Fibroblast of skin of left biceps (primary cell): ENCODE measurements at places on chromosomes 1 and 21.

DNA sequence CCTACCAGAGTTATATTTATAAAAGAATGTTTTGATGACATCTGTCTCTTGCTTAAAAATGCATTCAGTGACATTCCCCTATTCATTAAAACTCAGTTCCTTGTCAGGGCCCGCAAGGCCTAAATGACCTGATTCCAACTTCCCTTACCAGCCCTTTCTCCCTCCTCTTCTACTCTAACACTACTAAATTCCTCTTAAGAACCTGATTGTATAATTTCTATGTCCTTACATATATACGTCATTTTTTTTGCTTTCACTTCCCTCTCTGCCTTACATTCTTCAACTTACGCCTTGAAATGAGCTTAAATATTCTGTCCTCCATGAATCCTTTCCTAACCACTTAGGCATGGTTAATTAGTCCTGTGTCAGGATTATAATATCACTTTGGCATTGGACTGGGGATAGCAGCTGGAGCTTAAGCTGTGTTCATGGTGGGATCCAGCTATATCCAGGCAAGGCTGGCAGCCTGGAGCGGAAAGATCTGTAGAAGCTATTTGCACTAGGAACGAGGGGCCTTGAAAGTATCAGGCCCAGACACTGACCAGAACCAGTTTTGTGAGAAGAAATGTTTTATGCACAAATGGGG lies 360.2 kb upstream of the PTBP2 start:
- no peak for DNase-seq

DNA sequence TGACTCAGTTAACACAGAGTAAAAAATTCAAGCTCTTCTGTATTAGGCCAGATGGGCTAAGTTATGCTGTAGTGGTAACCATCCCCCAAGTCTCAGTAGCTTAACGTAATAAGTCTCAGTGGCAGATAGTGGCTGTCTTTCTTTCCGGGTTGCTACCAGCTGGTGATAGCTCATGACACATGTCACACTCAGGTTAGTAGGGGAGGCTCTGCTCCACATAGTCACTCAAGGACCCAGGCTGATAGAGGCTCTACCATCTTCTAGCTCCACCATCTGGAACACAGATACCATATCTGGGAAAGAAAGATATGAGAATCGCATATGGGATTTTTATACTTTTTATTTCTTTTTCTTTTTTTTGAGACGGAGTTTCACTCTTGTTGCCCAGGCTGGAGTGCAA lies 16.2 kb upstream of the MEF2D start:
- DNase-seq: no peak

GRCh38 chr1:219490566-219490965 lies 122.3 kb downstream of the ZC3H11B start:
- no peak for DNase-seq

GRCh38 chr1:226971765-226972164 lies 31.7 kb downstream of the COQ8A start:
- DNase-seq: no peak

DNA sequence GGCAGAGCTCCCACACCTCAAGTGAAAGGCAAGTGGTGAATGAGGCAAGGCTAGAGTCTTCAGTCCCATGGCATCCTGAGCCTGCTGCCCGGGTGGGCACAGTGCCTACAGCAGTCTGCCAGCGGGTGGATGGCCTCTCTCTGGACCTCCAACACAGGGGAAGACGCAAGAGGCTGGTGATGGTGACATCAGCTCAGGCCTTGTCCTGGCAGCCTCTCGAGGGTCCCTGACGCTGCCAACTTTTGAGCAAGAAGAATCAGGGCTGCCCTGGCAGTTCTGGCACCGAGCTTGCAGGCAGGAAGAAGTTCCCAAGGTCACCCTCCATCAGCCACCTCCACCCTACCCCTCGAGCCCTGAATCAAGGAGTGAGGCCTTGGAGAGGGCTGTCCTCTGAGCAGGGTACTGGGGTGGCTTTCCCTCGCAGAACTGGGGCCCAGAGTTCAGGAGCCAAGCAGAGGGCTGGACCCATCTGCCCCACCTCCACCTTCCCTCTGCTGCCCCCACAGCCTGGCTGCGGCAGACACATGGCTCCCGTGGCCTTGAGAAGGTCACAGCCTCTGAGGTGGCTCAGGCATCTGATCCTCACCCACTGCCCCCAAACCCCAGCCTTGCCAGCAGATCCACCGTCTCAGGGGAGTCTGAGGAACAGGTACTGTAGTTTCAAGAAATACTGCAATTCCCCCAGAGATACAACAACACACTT lies 5.8 kb downstream of the RAP1GAP start:
- DNase-seq: no peak

DNA sequence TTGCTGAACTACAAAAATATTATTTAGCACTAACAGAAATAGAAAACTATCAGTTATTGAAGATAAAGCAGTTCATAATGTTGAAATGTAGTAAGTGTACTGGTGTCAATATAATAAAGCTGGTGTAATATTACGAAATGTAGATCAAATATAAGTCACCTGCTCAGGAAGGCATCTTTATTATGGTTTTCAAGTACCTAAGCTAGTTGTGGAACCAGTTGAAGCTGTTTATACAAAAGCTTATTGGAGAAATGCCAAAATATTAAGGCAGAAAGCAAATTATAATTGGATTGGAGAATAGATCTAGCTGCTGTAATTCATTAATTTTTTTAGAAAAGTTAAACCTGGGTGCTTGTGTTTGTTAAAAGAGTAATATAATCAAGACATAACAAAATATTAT lies 6.2 kb upstream of the MARK1 start:
- no peak for DNase-seq

DNA sequence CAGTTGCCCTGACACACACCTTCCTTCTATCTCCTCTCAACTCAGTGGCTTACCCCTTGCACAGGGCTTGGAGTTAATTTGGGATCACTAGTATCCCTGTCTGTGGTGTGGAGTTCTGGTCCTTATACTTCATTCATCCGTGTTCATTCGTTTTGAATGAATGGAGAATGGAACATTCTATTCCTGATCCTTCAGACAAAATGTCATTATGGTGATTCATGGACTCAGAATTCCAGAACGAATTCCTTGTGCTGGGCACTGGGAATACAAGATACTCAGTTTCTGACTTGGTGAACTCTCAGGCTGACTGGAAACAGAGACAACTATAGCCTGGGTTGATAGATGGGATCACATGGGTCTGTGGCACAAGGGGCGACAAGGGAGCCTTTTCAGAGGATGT lies 49.9 kb upstream of the TRABD2B start:
- DNase-seq: no peak
